ENCODE measurements at places on chromosomes 2 and 18.

DNA sequence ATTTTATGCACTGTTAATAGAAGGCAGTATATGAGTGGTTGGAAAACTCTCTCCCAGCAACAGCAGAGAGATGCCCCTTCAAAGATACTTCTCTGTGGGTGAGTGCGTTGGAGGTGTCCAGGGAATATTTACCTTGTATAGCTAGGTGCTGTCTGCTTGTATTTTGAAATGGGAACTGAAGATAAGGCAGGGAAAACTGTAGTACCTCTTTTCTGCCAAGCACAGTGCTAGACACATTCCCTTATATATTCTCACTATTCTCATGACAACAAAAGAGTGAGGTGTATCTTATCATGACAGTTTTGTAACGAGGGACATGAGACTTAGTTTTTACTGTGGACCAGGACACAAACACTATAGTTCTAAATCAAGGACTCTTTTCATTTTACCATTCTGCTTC lies 2.1 kb downstream of the TTC39C start:
- DNase-seq: no peak

DNA sequence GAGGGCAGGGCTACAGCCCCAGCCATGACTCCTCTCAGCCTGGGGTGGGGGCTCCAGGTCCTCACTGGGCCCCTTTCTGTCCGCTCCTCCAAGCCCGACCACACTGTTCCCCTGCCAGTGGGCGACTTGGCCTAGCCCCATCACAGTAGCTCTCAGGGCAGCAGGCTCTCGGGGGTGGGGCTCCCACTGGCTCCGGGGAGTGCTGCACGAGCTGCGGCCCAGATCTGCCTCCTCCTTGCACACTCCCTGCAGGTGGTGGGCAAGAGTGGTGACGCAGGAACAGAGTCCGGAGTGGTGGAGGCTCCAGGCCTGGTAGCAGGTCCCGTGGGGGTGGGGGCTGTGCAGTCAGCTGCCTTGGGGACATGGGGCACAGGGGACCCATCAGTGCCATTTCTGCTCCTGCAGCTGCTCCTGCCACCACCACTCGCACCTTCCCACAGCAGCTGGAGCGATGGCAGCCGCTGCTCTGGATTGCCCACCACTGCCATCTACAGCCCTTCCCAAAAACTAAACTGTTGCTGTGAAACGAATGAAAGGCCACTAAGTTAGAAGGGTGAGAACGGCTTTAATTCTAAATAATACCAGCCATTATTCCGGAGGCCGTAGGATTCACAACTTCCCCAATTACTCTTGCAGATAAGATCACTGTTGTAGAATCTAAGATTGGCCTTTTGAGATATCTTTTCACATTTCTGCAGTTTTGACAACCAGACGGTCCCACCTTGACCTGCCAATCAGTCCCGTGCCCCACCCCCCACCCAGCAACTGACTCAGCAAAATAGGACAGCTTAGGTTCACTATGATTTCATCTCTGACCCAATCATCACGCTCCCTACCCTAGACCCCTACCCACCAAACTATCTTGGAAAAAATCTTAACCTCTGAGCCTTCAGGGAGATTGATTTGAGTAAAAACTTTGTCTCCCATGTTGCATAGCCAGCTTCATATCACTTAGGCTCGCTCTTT lies 530.2 kb downstream of the DCC start:
- DNase-seq: no peak

DNA sequence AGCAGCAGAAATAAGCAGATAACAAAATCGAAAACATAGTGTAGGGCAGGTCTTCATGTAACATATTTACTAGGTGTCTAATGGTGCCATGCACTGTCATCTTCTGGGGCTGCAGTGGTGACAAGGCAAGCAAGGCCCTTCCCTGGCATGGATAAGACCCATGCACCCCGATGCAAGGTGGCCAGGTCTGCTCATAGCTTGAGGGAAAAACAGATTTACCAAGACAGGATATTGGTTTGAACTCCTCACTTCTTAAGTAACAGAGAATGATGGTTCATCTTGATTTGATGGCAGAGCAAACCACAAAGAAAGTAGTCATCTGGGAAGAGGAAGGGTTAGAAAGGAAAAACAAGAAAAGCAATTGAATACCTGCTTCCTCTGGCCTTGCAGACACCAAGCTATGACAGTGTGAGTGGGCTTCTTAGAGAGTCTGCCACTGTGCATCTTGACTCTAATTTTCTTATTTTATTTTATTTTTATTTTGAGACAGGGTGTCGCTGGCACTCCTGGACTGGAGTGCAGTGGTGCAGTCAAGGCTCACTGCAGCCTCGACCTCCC lies 35.8 kb upstream of the EML6 start:
- no peak for DNase-seq

DNA sequence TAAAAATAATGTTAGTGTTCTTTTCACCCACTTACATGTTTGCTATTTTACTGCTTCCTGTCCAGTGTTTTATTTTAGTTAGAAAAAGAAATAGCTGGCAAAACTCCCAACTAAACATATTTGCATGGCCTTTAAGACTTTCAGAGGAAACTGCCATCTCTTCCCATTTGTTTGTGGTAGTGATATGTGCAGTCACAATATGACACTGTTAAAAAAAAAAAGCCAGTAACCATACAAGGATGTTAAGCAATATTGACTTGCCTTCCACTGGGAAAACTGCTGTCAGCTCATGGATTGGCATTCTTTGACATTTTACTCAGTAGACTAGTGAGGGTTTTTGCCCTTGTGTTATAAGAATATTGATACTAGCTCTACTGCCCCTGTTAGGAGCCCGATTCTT lies 29.1 kb downstream of the XIRP2 start:
- DNase-seq: peak; percentile 11

GRCh38 chr18:37179384-37179783 lies 350.5 kb downstream of the KIAA1328 start:
- no peak for DNase-seq

DNA sequence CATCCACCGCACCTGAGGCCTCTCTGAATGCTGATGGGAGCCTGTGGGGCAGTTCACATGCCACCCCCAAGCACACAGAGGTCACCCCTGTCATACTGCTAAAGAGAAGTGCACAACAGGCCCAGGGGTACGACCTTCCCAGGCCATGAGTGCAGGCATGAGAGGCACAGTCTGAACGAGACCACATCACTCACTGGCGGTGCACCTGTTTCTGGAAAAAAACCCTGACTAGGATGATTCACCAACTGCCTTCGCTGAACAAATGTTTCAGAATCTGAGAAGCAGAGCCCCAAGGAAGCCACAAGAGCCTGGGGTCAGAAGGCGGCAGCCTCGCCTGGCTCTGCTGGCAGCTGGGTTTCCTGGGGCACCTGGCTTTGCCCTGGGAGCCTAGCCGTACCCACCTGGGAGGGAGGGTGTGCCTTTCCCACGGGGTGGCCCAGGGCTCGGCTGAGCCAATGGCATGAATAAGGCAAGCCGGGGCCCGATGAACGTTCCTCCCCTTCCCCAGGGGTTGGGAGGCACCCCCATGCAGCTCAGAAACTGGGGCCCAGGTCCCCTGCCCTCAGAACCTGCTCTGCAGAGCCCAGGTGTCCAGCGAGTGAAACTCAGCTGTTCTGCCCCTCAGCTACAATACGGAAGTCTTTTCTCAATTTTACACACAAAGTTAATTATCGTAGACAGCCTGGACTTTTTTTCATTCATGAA lies 73.8 kb downstream of the HDAC4 start:
- peak; percentile 20 for DNase-seq

- DNase-seq: no peak
These were observed 20.1 kb downstream of the CASP8 start for GRCh38 chr2:201280191-201281040.

- DNase-seq: no peak
These were observed 27.8 kb upstream of the RNF125 start for GRCh38 chr18:31990823-31991222.

DNA sequence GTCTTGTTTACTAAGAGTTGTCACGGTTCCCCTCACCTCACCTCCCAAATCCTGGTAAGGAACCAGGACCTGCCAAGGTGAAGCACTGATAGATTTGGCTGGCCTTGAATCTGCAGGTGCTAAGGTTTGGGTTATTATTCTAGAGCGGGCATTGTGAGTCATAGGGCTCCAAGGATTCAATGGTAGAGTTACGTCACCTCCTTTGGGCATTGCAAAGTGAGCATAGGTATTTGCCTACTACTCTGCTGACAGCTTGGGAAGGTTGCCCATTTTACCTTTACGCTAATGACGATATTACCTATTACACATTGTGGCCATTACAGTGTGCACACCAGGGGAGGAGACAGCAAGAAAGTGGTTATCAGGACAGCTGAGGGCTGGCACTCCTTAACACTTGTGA lies 59.3 kb downstream of the SETBP1 start:
- no peak for DNase-seq

- peak; percentile 3 for DNase-seq
These were observed 217.8 kb upstream of the NXPH2 start for GRCh38 chr2:138997856-138998517.

DNA sequence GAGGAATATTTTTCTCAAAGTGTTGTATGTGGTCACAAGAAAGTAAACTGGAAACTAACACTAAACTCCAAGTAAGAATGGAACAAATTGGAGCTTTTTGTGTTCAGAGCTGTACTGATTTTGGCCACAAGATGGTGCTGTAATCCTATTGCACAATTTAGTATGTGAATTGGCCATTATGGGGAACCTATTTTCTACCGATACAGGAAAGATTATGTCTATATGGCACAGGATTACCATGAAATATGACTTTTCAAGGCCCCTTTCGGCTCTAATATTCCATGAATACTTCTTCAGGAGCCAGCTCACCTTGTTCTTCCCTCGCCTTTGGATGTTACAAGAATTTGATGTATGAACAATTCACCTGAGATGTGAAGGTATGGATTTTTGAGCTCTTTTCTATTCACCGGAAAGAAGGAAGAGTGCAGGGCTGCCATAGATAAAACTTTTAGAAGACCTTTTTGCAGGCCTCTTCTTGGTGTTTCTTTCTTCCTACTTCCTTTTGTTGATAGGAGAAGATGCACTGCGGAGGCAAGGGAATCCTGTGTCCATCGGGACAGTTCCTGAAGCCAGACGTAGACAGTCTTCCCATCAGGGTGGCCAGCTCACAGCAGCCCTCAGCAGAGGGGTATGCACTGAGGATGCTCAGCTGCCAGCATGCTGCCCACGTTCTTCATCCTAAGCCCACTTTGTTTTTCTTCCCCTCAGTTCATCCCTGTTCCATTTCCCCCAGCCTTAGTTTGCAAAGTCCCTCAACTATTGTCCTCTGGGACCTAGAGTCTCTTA lies 13.3 kb downstream of the MRPL44 start:
- peak; percentile 73 for DNase-seq

- no peak for DNase-seq
These were observed 56.1 kb upstream of the NFE2L2 start for GRCh38 chr2:177320596-177320995.

GRCh38 chr2:25790074-25790790 lies 88.1 kb downstream of the ASXL2 start:
- no peak for DNase-seq

GRCh38 chr2:74292751-74293150 lies 50.5 kb downstream of the SLC4A5 start:
- DNase-seq: no peak

- no peak for DNase-seq
These were observed 62.0 kb downstream of the SMAD7 start for GRCh38 chr18:48888773-48889080.

GRCh38 chr2:122873951-122874350 lies 1118.5 kb downstream of the TSN start:
- DNase-seq: no peak

DNA sequence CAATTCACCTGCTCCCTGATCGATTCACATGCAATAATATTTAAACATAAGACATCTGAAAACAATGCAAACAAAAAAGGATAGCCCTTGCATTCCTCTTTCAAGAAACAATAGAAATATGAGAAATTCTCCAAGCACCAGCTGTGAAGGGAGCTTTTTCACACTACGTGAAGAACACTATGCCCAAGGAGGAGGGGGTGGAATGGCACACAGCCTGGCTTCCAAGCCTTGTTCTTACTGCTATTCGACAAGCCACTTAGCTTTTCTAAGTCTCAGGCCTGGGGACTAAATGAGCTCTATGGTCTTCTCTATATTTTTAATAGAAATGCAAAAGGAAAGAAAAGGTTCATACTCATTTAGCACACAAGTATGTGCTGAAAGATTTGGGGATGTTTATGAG lies 92.2 kb upstream of the CHRNA1 start:
- DNase-seq: no peak

DNA sequence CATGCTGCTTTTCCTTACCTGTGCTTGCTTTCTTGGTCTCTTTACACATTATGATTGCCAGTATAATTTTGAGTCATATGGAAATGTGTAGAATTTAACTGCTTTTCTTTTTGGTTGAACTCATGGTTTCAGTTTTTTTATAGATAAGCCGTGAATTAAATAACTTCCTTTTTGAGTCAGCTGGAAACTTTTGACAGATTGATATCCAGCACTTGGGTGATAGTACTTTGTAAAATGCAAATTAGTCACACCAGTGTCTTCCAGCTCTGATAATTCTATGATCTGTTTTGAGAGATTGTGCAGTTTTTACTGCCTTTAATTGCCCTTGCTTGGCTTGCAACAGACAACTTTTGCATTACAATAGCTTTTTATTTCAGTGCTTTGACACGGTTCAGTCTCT lies 86.4 kb downstream of the NCOA1 start:
- peak; percentile 12 for DNase-seq

GRCh38 chr2:206616151-206616550 lies 26.1 kb upstream of the FAM237A start:
- DNase-seq: peak; percentile 9

- DNase-seq: peak; percentile 30
These were observed 2.3 kb downstream of the IMPA2 start for GRCh38 chr18:11983592-11983991.

- DNase-seq: peak; percentile 28
These were observed 1.5 kb downstream of the NDC80 start for GRCh38 chr18:2572892-2573291.

DNA sequence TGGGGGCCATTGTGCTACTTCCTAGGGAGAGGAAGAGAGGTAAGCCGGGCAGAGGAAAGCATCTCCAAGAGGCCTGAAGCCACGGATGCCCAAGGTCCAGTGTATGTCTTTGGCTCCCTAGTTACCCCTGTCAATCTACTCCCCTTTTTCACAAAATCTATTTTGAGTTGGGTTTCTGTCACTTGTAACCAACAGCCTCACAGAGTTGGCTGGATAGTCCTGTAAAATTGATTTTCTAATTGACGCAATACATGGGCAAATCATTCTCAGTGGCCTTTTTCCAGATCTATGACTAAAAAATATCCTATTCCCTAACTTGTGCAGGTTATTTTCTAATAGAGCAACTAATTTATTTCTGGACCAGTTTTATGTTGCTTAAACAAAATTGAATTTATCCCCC lies 168.4 kb downstream of the IRS1 start:
- no peak for DNase-seq

- peak; percentile 93 for DNase-seq
These were observed 100.7 kb upstream of the MCFD2 start for GRCh38 chr2:47016172-47016913.

DNA sequence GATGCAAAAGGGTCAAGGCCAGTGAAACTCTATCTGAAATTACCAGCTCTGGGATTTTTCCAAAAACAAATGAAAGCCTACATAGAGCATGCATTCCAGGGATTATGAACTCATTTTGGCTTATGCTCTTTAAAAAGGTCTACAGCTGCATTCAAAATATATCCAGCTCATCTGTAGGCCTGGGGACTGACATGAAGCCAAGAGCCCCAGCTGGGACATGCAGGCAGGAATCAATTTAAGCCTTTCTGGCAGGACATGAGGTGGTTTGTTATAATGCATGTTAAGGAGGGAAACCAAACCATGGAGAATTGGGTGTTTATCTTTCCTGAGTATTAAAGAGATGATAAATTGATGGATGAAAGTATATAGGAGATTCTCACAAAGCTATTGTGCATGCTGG lies 164.5 kb downstream of the RBM43 start:
- DNase-seq: no peak

GRCh38 chr2:146238254-146238966 lies 1606.4 kb upstream of the ACVR2A start:
- peak; percentile 2 for DNase-seq

- no peak for DNase-seq
These were observed 164.2 kb downstream of the INHBB start for GRCh38 chr2:120509991-120510735.

Measured in mesenchymal stem cell (in vitro differentiated cells and primary cell).